ENCODE measurements at places on chromosomes 12 and 14.

DNA sequence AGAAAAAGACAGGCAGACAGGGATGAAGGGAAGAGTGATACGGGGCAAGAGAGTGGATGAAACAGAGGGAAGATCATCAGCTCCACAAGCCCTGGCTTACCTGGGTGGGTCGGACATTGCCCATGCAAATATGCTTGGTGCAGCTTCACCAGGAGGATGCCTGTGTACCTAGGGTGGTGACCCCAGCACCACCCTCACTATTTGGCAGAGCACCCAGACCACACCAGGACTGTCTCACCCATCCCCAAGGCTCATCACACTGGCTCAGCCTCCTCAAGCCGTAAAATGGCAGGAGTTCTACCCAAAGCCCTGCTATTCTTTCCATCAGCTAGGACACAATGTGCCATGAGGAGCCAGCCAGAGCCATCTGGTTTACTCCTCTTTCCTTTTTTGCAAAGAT, 3.0 kb downstream of the GALNT8 start:
- DNase-seq: no peak

DNA sequence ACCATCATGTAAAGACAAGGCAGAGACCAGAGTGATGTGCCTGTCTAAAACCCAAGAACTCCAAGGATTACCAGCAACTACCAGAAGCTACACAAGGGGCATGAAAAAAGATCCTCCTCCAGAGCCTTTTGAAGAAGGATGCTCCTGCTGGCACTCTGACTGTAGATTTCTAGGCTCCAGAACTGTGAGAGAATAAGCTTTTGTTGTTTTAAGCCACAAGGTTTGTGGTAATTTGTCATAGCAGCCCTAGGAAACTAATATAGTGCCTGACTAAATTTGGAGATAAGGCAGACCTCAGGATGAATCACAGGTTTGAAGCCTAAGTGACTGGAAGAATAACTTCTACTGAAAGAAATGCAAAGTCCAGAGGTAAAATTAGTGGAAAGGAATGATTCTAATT, 132.9 kb downstream of the CEP83 start:
- no peak for DNase-seq

DNA sequence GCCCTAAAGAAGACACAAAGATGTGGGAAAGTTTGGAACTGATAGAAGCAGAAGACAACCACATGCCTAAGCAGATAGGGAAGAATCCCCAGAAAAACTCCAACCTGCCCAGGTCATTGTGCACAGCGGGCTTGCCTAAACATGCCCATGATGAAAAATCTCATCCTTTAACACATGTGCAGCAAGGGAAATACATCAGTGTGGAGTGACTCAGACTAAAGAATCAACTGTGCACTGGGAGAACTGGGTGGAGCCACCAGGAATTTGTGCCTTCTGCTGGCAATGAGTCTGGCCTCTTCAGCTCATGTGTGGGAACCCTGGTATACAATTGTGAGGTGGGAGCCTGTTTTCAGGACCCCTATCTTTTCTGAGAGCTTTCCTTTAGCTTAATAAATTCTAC, 398.5 kb downstream of the FSCB start:
- no peak for DNase-seq

GRCh38 chr12:77232045-77232444, 166.7 kb upstream of the E2F7 start:
- DNase-seq: no peak

DNA sequence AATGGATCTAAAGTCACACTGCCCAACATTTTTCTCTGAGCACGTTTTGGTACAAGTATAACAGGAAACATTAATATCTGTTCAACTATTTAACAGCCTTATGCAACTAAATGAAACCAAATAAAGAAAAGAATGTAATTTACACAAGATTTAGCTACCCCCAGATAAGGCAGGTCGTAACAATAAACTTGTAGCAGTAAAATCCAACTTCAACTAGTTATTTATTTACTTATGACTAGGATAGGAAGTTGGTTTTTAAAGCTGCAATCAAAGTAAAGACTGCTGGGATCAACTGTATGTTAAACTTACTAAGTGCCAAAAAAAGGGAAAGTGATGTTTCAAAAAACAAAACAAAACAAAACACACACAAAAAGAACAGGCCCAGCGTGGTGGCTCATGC, 30.9 kb downstream of the FERMT2 start:
- no peak for DNase-seq

GRCh38 chr12:46371718-46372543, 642 bp downstream of the SLC38A2 start:
- DNase-seq: no peak

GRCh38 chr14:81018251-81018650, 62.8 kb downstream of the TSHR start:
- DNase-seq: no peak

GRCh38 chr12:31523306-31523705, 67.6 kb downstream of the DENND5B start:
- no peak for DNase-seq

- no peak for DNase-seq
Measured at GRCh38 chr12:118326991-118327390, 45.7 kb downstream of the TAOK3 start.

- no peak for DNase-seq
Measured at GRCh38 chr12:55820679-55821078, 2.8 kb downstream of the ORMDL2 start.

GRCh38 chr12:99057670-99058069, 412.6 kb downstream of the APAF1 start:
- DNase-seq: no peak

- no peak for DNase-seq
Measured at GRCh38 chr14:40394634-40395340, 962.6 kb upstream of the FBXO33 start.

GRCh38 chr12:14841761-14842160, 1.6 kb downstream of the ART4 start:
- DNase-seq: no peak

- no peak for DNase-seq
Measured at GRCh38 chr12:15956413-15957185, 45.5 kb downstream of the DERA start.

DNA sequence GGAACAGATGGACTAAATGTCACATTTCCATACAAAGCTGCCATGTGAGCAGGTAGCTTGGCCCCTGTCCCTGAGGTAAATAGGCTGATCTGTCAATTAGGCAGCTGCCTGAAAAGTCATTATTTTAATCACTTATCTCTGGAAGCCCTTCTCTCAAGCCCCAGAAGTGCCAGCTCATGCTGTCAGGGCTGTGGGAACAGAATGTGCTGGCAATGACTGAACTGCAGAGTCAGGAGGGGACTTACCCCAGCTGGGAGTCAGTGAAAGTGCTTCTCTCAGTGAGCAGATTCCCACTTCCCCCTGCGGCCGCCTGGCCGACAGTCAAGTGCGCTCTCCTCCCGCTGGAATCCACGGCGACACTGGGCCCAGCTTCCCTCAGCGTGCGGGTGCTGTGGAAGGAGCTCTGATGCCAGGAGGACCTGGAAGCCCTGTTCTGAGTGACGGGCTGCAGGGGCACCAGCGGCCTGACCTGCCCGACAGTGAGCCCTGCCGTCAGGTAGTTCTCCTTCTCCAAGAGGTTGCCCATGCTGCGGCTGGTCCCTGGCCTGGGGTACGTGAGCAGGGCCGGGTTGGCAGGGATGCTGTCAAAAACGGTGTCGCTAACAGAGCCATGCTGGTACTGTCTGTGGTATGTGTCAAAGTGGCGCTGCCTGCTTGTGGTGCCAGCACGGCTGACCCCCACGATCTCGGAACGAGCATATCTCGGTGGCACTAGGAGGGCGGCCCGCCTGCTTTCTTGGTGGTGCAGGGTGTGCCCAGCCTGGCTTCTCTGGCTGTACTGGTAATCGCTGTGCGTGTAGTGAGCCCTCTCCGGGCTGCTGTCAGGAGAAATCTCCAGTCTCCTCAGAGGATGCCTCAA, 18.7 kb downstream of the PKP2 start:
- no peak for DNase-seq

- no peak for DNase-seq
Measured at GRCh38 chr12:7431993-7432685, 11.8 kb downstream of the CD163L1 start.

DNA sequence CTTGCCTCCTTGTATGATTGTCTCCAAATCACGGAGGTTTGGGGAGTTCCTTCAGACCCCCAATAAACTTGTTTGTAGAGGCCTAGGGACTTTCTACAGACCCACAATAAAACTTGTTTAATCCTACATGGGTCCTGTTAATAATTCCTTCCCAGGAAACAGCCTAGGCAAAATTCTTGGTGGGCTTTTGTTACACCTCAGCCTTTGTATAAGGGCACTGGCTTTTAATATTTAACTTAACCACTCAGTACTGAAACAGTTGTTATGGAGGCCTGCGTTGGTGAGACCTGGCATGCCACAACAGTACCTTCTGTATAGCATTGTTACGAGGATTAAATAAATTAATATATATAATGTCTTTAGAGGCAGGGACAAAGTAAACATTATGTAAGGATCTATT, 32.7 kb upstream of the FAR2 start:
- no peak for DNase-seq

DNA sequence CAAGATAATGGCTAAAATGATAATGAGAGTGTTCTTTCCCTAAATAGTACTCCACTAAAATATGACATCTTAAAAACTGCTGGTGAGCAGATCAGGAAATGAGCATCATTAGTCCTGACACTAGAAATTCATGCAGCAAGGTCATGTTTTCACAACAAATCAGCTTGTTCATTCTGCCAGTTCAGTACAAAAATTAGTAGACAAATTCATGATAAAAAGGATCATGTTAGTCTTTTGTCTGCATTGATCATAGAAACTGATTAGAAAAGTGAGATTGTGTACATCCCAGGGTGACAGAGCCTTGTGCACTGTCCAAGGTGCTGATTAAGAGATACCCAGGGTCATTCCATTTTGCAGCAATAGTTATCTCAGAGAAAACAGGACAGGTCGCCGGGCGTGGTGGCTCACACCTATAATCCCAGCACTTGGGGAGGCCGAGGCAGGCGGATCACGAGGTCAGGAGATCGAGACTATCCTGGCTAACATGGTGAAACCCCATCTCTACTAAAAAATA, 163.6 kb downstream of the RIMBP2 start:
- no peak for DNase-seq

DNA sequence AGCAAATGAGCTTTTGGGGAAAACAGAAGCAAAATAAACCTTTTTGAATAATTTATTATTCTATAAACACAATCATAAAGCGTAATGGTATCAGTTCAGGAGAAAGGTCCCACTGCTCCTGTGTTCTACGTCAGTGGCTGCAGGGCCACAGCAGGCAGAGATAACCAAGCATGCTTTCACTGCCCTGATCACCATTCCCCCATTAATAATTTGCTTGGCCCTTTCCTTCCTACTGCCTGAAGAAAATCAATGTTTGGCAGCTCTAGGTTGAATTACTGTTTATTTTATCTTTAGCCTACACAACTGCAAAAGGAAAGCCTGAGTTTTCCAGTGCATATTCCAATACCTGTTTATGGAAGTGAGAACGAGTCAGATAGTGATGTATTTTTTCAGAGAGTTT, 369.9 kb downstream of the DIO2 start:
- DNase-seq: no peak

DNA sequence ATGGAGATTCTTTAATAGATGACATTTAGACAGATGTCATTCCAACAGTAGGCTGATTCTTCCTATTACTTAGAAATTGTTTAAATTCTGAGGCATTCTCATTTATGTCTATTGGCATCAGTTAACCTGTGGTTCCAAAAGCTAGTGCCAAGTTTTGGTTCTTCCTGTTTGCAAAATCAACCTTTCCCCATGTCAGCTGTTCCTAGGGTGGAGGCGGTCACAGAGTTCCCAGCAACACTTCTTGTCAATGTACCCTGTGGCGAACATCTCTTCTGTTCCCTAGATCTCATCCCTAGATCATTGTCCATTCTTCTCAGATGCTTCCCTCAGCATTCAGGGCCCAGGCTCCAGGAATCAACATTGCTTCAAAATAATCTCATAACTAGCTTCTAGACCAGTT, 140.9 kb downstream of the PHLDA1 start:
- no peak for DNase-seq

DNA sequence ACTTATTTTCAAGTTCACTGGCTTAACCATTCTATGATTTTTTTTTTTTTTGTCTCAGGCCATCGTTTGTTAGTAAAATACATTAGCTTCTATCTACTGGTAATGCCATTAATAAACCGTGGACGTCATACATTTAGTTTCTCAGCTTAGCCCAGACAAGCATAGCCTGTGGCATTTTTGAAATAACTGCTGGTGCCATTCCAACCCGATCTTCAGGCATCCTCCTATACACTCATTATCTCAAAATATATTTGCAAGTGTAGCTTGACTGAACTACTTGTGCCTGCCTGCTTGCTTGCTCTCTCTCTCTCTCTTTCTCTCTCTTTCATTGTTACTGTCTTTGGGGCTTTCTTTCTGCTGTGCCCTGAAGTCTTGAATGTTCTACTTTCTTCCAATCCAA, 12.7 kb upstream of the MBIP start:
- no peak for DNase-seq

DNA sequence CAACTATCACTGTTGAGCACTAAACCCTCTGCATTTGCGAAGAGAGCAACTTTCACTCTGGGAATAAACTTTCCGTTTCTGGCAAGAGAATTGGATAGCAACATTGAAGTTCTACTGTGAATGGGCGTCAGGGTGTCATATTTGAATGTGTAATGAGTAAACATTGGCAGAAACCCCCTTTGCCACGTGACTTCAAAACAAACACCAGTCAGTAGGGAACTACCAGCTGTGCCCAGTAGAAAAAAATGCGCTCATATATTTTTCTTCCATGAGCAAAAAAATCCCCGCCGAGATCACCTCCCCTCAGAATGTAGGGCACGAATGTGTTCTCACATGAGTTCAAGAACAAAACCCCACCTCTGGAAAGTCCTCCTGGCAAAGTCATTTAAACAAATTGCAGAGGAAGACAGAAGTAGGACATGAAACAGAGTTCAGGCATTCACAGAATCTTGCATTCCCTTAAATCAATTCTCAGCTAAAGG, 80.6 kb downstream of the BTG1 start:
- DNase-seq: no peak

DNA sequence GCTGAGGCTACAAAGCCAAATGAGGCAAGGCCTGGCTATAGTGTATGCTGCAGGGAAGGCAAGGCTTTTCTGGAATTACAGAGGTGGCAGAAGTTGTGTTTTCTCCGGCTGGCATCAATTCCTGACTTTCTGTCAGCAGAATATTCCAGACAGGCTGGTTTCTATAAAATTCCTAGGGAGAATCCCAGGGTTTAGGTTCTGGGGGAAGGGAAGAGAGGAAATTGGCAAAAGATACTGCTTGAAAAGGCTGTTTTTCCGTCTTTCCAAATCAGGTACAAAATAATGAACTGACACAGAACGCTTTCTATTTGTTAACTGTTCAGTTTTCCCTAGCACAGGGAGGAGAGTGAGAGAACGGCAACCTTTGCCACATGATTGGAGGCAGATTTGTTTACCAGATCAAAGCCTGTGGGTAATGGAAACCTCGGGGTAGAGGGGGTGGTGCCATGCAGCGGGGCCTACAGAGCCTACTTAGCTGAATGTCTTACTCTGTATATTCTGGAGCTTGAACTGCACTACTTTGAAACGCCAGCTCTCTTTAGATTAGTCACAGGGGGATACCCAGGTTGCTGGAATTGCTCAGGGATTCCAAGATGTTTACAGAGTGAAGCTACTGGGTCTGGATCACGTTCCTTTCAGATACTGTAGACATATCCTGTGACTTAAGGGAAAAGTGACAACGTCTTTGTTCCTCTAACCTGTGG, 65.8 kb upstream of the DACT1 start:
- no peak for DNase-seq

Data from cortex of kidney (tissue), 1 donor.